Activated CD4-positive, alpha-beta T cell treated with anti-CD3 and anti-CD28 coated beads for 1 hour (primary cell): ENCODE measurements at places on chromosomes 5 and 9.

DNA sequence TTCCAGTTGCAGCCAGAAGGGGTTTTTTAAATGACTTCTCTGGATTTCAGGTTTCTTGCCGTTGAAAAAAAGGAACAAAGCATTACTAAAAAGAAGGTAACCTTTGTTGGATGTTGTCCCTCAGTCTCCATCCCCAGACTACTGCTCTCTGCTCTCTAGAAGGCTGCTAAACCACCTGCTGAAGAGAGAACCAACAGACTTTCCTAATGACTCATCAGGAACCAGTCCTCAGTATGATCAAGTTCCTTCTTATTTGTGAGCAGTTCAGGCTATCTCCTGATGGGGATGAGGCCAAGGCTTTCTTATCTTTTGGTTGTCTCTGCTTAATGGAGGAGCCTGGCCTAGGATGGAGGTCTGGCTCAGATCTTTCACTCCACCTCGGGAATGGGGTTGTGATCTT, 4.1 kb downstream of the KIF4B start:
- no peak for DNase-seq

GRCh38 chr9:14706530-14707140, 13.4 kb upstream of the ZDHHC21 start:
- no peak for DNase-seq

DNA sequence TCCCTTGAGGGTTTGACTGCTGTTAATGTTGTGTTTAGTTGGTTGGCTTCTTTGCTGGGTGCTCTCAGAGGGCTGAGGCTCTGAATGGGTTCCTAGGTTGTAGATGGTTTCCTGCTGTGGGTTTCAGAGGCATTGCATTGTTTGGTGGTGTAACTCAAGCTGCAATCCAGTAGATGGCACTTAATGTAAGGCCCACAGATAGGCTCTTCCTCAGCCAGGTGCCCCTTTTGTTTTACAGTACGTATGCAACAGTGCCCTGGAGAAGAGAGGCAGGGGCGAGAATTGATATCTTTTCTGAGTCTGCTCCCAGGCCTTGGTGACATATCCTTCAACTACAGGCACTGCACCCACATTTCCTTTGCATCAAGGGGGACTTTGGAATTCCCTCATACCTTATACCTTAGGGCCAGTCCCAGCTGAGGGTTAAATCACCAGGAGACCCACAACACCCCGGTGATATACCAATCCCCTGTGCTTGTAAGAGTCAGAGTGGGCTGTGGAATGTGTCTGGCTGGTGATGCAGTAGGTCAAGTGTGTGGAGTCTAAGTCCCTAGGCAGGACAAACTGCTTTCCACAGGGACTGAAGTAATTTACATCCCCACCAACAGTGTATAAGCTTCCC, 7.0 kb upstream of the UGT3A2 start:
- no peak for DNase-seq

- DNase-seq, result no peak
Measured at GRCh38 chr5:17443333-17444130, 54.5 kb upstream of the TAF11L2 start.

DNA sequence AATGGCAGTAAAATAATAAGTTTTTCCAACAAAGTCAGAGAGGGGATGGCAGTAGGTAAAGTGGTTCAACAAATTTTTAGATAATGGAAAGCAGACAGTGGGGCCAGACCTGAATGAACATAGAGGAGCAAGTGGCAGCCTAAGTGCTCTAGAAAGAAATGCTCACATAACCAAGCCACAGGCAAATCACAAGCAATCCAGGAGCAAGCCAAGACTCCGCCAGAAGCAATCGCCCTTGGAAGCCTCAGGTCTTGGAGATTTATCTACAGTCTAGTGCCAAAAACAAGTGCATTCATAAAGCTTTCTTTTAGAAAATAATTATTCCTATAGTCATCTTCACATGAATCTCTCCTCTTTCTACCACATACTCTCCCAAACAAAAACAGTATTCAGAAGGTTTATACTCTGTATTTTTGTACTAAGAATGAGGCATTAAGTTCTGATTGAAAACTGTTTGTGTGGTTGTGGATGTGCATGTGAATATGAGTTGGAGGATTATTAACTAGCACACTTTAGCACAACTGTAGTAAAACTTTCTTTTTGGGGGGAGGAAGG, 375.5 kb downstream of the CDH9 start:
- DNase-seq, result no peak

- DNase-seq, result no peak
Measured at GRCh38 chr9:135877791-135878527, 29.4 kb downstream of the CAMSAP1 start.

DNA sequence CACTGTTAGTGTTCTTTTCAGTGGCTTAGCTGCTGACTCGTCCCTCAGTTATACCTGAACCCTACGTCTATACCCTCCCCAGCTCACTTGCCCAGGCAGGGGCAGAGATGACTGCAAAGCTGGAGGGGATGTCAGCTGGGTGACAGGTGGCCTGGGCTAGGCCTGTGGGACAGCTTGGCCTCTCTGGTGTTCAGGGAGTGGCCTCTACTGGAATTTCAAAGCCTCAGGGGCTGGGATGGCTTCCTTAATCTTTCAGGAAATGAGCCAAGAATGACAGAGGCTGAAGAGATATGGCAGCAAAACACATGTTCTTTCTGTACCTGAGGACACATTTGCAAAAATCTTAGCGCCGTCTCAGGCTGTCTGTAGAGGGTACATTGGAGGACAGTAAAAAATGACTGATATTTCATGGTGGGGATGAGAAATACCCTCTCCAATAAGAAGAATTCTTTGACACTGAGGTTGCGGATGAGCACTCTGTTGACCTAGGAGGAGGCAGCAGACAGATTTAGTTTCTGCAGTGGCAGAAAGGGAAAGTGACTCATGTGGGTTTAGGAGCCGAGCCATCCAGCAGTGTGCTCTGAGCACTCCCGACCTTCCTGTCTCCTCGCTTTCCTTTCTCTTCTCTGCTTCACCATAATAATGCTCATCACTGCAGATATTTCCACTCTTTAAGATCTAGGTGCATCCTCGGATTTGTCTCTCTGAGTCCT, 54.4 kb downstream of the ENTREP1 start:
- no peak for DNase-seq

DNA sequence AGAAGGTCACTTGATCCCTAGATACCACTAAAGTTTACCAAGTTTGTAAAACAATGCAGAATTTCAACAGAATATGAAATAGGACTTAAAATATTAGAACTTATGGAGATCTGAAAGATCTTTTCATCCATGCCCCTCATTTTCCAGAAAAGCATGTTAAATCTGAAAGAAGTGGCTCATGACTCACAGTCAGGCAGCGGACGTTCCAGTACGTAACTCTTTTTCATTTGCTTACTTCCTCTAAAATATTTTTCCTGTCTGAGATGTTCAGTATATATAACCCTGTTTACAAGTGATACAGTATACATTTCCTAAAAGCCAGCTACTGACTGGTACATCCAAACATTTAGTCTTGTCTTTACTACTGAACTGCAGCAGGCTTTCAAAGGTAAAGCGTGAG, 22.3 kb downstream of the FBXW2 start:
- no peak for DNase-seq

- no peak for DNase-seq
Measured at GRCh38 chr9:3968891-3969290, 331.0 kb downstream of the GLIS3 start.

- DNase-seq, result no peak
Measured at GRCh38 chr5:9170026-9170425, 375.8 kb downstream of the SEMA5A start.

DNA sequence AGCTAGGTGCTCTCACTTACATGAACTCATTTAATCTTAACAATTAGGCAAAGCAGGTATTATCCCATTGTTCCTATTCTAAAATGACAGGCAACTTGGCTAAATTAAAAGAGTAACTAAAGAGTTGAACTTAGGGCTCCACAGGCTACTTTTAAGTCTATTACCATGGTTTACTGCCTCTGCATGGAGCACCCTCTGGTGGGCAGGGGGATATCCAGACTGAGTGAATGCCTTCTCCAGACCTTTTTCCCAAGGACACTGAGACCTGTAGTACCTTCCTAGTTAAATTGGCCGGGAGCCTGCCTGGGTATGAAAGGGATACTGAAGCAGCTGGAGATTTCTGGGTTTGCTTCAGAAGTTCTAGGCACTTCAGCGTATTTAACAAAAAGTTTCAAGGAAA, 238.1 kb downstream of the ELAVL2 start:
- DNase-seq, result no peak

GRCh38 chr9:74120470-74120869, 376.7 kb upstream of the RORB start:
- DNase-seq, result no peak
